ENCODE measurements at places on chromosomes 11 and 22.
A peak's percentile ranks its signal among the peaks of the same experiment; 100 is the strongest.

- no peak for DNase-seq
Observed at GRCh38 chr11:82722231-82722630, 11.4 kb downstream of the FAM181B start.

DNA sequence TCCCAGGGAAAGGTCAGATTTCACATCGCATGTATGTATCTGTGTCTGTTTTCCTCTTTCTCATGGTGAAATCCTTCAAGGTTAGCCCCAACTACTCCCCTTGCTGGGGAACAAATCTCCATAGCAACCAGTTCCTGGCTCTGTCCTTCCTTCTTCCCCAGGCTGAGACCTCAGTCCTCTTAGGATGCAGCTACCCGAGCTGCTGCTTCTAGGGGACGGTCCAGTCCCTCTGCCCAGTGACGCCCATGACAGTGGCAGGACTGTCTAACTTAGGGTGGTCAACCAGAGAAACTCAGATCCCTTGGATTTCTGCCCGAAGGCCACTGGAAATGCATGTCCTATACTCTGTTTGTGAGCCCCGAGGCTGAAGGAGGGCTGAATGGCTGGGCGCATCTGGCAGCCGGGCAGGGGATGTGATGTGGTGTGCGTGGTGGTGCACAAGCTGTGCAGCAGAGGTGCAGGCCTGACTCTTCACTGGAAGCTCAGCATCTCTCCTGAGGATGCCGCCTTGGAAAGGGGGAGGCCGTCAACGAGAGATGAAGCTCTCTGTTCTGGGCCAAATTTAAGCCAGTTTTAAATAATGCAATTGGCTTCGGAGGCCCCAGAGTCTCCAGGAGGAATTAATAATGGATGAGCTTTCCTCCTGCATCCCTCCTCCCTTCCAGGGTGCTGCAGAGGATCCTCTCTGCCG lies 118.7 kb upstream of the B3GAT1 start:
- DNase-seq = no peak

DNA sequence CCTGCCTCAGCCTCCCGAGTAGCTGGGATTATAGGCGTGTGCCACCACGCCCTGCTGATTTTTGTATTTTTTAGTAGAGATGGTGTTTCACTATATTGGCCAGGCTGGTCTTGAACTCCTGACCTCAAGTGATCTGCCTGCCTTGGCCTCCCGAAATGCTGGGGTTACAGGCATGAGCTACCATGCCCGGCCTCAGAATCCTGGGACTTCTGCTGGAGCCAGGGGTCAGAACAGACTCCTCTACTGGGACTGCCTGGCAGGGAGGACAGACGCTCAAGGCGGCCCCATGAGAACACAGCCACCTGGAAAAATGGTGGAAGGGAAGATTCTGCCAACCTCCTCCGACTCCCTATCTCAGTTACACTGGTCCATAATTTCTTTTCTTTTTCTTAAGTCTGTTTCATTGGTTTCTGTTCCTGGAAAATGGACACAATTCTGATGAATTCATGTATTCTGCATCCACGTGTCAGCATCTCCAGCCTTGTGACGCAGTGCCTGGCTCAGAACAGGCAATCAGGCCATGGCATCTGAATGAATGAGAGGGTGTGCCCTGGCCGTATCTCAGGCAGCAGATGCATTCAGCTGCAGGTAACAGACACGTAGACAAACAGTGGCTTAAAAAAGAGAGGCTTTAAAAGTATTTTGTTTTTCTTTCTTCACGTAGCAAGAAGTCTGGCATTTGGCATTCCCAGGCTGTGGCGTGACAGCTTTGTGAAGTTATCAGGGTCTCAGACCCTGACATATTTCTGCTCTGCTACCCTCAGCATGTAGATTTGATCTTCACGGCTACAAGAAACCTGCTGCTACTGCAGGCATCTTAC lies 4.8 kb downstream of the SMIM38 start:
- no peak for DNase-seq

DNA sequence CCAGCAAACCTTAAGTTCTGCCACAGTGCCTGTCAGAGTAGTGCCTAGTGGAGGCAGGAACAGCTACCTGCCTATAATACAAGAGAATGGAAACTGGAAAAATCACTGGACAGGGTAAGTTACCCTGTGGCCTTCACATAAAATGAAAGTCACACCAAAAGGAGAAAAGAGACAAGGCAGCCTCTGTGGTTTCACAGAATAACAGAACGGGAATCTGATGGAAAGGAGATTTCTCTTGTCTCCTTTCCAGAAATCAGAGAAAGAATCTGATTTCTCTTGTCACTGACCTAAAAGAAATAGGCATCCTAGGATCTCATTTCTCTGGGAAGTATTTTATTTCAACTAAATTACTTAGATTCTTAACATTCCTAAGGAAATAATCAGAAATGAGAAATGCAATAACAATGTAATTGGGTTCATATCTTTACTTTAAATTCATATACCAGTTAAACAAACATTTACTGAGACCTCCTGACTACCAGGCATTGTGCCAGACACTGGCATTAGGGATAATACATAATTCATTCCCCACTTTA lies 41.6 kb downstream of the PRCP start:
- DNase-seq = no peak

DNA sequence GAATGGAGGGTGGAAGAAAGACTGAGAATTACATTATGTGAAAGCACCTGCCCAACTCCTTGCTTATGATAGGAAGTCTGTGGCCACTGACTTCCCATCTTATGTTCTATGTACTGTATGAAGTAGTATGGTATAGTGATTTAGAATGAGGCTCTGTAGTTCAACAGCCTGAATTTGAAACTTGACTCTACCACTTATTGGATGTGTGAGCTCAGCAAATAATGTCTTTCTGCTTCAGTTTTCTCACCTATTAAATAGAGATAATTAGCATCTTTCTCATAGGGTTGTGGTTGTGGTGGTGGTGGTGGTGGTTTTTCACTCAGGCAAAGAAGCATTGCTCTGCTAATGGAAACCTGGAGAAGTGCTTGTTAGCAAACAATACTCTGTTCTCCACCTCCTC lies 121.6 kb downstream of the PAX6 start:
- no peak for DNase-seq

DNA sequence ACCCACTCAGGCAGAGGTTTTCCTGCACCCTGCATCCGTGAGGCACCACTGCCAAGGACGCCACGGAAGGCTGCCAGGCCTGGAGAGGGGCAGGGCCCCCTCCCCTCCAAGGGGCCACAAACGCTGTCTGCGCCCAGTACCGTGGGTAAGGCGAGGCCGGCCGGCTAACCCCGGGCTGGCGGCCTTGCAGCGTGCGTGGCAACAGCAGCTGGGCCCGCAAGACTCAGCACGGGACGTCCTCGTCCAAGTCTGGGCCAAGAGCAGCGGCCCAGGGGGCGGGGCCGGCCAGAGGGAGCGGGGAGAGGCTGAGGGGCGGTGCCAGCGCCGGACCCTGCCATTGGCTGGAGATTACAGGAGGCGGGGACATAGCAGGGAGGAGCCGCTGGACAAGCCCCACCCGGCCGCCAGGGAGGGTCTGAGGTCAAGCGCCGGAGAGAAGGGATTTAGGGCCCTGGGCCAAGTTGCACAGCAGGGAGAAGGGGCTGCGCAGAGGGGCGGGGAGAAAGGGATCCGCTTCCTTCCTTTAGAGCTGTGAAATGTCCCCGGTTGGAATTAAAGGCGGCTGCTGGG lies 16.0 kb downstream of the SLC43A1 start:
- peak; percentile 89 for DNase-seq

- DNase-seq = no peak
Observed at GRCh38 chr22:46619830-46620501, at the start of gene GRAMD4. Gene GRAMD4, plus strand, starts transcription at chr22:46620386. Its CDS starts 6,414 bp downstream, at chr22:46626800.

GRCh38 chr11:27013781-27014361 lies 20.0 kb downstream of the FIBIN start:
- DNase-seq = no peak

DNA sequence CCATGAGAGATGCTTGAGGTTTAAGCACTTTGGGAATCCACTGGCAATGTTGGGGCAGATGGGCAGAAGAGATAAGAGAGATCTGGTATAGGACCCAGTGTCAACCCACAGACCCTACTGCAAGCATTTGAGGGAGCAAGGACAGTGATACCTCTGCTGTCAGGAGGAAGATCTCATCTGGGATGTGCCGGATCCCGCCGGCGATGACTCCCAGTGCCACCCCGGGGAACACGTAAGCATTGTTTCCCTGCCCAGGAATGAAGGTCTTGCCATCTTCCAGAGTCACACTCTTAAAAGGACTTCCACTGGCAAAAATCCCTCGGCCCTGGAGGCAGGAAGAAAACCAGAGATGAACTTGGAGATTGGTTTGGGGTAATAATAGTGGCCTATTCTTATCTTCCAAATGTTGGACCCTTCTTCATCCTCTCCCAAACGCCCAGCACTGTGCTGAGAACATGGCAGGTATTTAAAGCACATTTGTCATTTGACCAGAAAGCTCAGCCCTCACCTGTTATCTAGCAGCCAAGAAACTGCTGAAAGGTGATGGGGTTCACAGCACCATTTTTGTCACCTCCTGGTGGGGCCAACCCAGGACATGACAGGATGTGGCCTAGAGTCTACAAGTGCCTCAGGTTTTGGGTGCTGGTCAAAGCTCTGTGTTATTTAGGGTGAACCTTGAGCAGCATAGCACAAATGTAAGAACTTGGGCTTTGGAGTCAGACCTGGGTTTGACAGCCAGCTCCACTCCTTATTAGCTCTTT lies 71.7 kb downstream of the CCDC81 start:
- DNase-seq = no peak

- DNase-seq = no peak
Observed at GRCh38 chr11:75103380-75104026, 6.8 kb upstream of the OR2AT4 start.

- no peak for DNase-seq
Observed at GRCh38 chr22:20576445-20576816, 69.0 kb downstream of the MED15 start.

DNA sequence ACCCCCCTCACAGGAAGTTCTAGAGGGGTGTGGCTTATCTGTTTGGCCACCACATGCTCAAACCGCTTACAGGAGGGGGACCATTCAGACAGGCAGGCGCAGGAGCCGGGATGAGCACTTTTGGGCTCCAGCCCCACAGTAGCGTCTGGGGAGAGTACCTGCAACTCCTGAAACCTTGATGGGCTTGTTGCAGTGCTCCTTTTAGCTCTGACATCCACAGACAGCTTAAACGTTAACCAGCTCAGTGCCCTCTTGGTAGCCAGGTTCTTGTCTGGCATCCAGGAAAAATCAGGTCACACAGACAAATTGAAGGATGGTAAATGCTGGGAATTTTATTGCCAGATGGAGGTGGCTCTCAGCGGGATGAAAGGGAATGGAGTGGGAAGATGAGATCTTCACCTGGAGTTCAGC lies 326.3 kb downstream of the ETS1 start:
- no peak for DNase-seq

GRCh38 chr11:45485070-45485707 lies 180.2 kb downstream of the CHST1 start:
- no peak for DNase-seq

- DNase-seq = no peak
Observed at GRCh38 chr11:115244296-115244695, 259.9 kb downstream of the CADM1 start.

DNA sequence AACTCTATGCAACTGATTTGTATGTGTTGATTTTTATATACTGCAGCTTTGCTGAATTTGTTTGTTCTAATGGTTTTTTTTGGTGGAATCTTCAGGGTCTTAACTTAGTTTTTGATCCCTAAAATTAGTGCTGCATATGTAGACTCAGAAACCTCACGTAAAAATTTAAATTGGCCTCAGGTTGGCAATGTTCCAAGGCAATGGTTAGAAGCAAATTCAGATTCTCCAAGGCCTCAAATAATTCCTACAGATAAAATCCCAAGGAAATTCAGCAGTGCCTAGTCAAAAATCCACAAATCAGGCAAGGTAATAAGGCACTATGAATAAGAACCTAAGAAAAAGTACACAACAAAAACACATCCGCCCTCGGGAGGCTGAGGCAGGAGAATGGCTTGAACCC lies 9.5 kb downstream of the PDE3B start:
- no peak for DNase-seq

DNA sequence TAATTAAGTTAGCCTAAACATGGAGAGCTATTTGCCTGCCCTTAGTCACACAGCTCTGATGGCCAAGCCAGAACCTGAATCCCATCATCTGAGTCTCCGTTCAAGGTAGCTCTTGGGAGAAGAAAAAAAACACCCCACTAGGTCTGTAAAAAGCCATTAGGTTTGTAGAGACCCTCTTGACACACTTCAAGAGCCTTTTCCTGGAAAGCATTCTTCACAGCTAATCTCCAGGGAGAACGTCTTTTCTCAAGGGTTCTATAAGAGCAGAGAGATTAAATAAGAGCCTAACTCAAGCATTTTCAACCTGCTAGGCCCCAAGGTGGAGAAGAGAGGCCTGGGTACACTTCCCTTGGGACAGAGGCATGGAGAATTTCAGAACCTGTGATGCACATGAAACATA lies 61.6 kb upstream of the NAV2 start:
- no peak for DNase-seq

- no peak for DNase-seq
Observed at GRCh38 chr11:111387363-111387762, 8.3 kb upstream of the POU2AF1 start.

- DNase-seq = no peak
Observed at GRCh38 chr22:38138961-38139360, 28.5 kb upstream of the BAIAP2L2 start.

DNA sequence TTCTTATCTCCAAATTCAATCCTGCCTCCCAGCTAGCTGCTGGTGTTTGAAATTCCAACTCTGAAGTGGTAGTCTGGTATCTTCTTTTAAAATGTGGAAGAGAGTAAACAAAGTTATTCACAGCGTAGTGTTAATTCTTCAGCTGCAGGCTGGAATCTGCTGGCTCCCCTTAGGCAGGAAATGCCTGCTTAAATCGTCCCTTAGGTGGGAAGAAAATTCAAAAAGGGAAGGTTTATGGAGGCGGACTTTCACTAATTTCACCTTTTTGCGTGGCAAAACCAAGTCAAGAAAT lies 439.0 kb upstream of the CCDC90B start:
- no peak for DNase-seq

GRCh38 chr11:94563848-94564467 lies 3.2 kb upstream of the PIWIL4 start:
- DNase-seq = no peak

DNA sequence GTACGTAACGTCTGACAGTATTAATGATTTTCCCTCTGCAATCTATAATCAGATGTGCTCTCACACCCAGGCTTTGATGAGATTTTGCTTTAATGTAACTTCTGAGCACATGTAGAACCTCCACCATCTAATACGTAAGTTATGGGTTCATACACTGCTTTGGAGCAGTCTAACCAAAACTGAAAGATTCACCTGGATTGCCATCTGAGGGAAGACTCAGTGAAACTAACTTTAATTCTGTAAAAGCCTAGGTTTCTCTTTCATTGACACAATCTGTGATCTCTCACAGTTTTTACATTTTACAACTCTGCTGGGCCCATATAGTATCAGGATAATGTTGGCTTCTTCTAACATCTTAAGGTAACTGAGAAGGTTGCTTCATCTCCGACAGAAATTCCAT lies 30.1 kb upstream of the MTNR1B start:
- no peak for DNase-seq

- DNase-seq = no peak
Observed at GRCh38 chr11:24356501-24356900, 140.4 kb upstream of the LUZP2 start.

GRCh38 chr11:115267871-115268270 lies 236.3 kb downstream of the CADM1 start:
- DNase-seq = no peak

Measured in right kidney (tissue), 9 donors.